Left renal cortex interstitium (tissue), 4 donors: ENCODE measurements at places on chromosomes 16 and 17. TPM values are rescaled to one million over a fixed set of nuclear protein-coding genes. Genes with fewer than 3 reads are reported as not detected.
A peak's percentile ranks its signal among the peaks of the same experiment; 100 is the strongest.

TMEM208 gene
- polyA plus RNA-seq, result 41.9 TPM

TEX19 gene
- not detected for polyA plus RNA-seq

C17orf58 gene
- 21.1 TPM for polyA plus RNA-seq

ESRP2 gene
- 29.0 TPM for polyA plus RNA-seq

NUPR1 gene
- 11.9 TPM for polyA plus RNA-seq

KNOP1 gene
- 38.9 TPM for polyA plus RNA-seq

DNA sequence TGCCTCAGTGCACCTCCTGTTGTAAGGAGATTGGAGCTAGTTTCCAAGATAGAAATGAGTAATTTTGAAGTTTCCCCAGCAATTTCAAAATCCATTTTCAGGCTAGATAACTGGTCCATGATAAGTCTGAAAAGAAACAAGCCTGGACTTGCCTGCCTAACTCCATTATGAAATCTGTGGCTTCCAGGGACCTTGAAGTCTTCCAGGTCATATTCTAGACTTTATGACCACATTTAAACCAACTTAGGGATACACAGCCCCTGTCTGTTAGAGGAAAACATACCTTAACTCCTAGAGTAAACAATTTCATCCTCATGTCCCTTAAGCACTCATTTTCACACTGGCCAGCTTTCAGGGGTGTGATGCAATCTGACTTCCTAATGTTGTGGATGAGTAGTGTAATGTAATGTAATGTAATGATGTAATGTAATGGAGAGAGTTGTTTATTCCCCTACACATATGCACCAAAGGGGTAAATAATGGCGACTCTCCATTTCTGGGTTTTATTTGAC lies 96.7 kb upstream of the FAM20A start:
- DNase-seq, result no peak

DNA sequence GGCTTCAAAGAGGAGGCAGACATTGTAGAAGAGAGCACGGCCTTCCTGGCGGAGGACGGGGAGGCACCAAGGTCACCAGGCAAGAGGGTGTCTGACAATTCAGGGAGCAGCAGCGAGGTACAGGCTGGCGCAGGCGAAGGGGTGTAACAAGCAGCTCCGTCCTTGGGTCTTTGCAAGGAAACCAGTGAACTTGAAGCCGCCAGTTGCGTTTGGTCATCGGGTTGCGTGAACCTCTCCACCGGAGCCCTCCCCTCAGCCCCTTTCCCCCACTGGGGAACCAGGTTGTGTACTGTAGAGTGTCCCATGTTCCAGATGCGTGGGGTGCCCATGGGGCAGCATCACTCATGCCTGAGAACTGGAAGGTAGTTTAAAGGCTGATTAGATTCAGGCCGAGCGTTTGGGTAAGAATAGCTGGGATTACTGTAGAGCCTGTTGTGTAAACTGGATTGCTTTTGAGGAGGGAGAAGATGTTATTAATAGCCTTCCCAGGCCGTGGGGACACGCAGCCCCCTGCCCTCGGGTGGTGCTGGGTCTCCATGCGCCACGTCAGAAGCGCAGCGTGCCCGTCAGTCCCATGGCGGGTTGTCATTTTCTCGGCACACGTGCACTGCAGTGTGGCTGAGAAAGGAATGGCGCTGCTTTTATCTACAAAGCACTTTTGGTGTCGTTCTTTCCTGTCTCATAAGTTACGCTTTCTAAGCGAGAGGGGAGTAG lies 2.5 kb downstream of the MRPL12 start:
- no peak for DNase-seq

DNA sequence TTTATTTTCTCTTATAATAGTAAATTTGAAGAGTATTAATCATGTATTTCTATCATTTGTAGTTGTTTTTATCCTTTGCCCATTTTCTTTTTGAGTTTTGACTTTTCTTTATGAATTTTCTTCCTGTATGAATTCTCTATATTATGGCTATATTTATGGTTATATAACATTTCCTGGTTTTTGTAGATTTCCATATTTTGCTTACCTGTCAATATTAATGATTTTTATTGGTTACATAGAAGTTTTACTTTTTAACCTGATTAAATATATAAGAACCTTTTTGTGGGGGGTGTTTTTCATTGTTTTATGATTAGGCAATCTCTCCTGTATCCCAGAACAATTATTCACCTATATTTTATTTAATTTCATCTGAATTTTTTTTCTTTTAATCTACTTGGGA lies 93.2 kb downstream of the AATF start:
- no peak for DNase-seq

GRCh38 chr16:17744921-17745572 lies 274.3 kb upstream of the XYLT1 start:
- DNase-seq, result no peak

DNA sequence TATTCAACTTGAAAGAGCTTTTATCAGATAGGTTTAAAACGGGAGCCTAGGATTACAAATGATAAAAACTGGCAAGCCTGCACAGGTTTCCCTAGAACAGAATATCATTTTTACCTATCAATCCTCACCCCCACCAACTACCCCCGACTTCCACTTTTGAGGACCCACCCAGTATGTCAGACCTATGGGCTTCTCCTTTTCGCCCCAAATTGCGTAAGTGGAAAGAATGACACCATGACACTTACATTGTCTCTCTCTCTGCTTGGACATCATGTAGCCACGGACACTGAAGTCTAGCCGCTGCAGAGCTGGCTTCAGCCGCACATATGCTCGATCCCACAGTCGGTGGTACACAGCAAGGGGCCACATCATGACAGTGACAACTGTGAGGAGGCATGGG lies 7.4 kb upstream of the PSMC3IP start:
- DNase-seq, result no peak

- no peak for DNase-seq
These were observed 125.8 kb downstream of the DYNLRB2 start for GRCh38 chr16:80666378-80667250.

DNA sequence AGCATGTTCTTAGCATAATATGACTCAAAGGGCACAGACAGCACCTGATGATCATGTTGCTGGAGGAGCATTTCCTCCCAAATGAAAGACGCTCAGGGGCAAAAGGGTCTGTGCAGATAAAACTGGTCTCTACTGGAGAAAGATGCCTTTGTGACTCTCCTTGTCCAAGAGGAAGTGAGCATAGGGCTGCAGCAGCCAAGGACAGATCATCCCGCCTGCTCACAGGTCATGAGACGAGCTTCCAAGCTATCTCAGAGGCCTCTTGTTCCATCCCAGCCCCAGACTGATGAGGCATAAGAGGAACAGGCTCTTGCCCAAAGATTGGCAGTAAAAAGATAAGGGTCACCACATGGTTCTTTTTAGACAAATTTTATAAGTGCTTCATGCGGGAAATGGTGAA lies 141.8 kb downstream of the KATNIP start:
- no peak for DNase-seq

GRCh38 chr17:80208050-80208449 lies 12.1 kb downstream of the SGSH start:
- DNase-seq, result no peak

DNA sequence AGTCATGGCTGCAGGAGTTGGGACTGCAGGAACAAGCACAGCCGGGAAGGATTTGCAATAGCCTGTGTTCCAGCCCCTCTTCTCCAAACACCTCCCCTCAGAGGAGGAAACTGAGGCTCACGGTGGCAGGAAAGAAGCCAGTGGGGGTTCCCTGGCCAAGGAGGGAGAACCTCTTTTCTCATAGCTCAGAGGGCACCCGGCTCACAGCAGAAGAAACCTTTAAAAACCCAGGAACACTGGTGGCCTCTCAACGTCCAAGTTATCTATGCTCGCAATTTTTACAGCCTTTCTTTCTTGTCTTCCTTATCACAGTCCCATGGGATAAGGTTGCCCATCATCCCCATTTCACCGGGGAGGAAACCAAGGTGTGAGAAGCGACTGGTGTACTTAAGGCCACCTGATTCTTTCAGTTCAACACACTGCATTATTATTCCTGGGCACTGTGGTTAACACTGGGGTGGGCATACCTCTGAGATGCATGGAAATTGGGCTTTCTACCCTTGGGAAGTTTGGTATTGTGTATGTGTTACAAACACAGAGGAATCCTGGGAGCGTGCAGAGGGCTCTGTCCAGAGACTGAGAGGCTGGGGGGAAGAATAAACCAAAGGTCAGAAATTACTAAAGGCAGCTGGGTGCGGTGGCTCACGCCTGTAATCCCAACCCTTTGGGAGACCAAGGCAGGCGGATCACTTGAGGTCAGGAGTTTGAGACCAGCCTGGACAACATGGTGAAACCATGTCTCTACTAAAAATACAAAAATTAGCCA lies 791 bp upstream of the ZNF629 start:
- DNase-seq, result no peak

DNA sequence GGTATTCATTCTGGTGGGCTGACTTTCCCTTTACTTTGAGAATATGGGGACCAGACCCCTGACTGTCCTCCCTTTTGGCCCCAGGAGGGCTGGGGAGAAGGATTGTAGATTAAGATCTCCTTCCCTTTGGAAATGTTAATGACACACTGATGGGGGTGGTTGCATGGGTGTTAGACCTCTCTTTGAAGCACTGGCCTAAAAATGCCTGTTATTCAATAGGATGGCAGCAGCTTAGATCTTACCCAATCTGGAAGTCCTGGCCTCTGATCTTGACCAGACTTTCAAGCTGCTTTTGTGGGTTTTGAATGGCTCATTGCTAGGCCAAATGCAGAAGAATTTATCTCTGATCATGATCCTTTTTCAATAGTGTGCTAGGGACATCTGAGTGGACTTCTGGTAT lies 25.7 kb downstream of the MAP3K3 start:
- no peak for DNase-seq

GRCh38 chr16:2056681-2057407 lies 9.1 kb downstream of the TSC2 start:
- DNase-seq, result no peak

DNA sequence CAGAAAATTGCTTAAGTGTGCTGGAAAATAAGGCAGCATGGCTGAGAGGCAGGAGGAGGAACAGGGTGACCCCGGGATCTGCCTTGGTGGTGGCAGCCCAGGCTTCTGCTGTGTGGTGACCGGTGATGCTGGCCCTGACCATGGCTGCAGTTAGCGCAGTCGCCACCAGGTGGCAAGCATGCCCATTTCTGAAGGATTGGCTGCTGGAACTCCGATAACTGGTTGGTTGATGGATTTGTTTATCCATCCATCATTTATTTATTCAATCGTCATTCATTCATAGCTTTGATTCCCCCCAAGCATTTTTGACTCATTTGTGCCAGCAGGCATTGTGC lies 29.1 kb upstream of the ITGA3 start:
- DNase-seq, result peak; percentile 49

DNA sequence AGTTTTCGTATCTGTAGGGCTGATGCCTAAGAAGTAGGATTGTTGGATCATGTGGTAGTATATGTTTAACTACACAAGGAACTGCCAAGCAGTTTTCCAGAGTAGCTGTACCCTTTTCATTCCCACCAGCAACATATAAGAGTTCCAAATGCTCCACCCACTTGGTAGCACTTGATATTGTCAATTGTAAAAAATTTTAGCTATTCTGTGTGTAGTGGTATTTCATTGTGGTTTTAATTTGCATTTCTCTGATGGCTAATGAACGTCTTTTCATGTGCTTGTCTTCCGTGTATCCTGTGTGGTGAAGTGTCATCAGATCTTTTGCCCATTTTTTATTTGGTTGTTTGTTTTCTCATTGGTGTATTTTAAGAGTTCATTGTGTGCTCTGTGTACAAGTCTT lies 69.7 kb downstream of the TANC2 start:
- no peak for DNase-seq

GRCh38 chr17:82014432-82014831 lies 8.2 kb downstream of the CENPX start:
- DNase-seq, result no peak
